ENCODE measurements at places on chromosomes 7 and 10.
A peak's percentile ranks its signal among the peaks of the same experiment; 100 is the strongest.

GRCh38 chr7:32761451-32762205 lies 129.9 kb downstream of the KBTBD2 start:
- DNase-seq, result no peak

DNA sequence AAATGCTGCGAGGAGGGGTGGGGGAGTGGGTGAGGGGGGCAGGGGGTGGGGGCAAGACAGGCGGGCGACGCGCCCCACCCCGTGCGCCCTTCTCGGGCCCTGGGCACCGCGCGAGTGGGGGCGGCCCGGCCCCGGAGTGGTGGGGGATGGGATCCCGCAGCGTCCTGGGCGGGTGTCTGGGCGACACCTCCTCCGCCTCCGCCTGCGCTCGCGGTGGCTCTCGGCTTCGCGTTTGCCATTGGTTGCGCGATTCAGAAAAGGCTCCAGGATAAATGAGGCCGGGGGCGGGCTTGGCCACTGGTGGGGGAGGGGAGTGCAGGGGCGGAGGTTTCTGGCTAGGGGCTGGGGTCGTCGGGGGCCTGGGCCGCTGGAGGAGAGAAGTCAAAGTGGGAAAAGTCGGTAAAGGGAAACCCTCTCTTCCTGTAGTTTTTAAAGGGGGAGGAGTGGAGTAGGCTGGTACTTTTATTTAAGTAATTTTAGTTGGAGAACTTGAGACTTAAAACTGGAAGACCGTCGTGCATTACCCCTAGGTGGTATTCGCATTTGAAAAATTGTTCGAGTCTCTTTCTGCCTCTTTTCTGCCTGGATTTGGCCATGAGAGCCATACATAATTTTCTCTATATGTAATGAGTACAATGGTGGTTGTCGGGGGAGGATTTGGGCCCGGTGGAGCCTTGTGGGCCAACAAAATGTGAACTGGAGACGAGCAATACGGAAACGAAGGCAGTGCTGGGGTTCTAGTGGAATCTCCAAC lies 992 bp upstream of the IGF2BP3 start:
- peak; percentile 84 for DNase-seq

GRCh38 chr7:31893365-31893764 lies 176.8 kb downstream of the PDE1C start:
- DNase-seq, result no peak

GRCh38 chr10:113865901-113866300 lies 11.4 kb downstream of the NHLRC2 start:
- no peak for DNase-seq

DNA sequence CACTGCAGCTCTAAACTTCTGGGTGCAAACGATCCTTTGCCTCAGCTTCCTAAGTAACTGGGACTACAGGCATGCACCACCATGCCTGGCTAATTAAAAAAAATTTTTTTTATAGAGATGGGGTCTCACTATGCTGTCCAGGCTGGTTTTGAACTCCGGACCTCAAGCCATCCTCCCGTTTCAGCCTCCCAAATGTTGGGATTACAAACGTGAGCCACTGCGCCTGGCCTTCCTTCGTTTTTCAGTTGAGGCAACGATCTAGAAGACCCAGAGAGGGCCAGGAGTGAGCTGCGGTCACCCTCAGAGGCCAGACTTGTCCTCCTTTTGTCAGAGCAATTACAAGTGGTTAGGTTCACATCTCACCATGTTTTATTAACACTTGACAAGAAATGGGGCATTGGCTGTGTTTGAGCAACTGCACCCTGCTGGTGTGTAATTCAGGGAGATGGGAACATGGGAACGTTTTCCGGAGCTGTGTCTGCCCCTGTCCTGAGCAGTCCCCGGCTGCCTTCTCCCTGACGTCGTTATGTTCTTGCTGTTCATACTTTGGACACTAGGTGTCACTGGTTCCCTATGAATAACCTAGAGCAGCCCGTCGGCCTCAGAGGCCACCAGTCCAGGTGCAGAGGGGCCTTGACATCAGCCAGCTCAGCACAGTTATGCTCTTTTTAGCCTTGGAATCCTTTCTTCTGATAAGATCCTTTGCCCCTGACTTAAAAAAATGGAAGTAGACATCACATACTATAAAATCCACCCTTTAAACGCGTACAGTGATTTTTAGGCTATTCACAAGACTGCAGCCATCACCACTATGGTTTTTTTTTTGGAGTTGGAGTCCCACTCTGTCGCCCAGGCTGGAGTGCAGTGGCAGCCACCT lies 375.0 kb downstream of the TYW1 start:
- peak; percentile 80 for DNase-seq

DNA sequence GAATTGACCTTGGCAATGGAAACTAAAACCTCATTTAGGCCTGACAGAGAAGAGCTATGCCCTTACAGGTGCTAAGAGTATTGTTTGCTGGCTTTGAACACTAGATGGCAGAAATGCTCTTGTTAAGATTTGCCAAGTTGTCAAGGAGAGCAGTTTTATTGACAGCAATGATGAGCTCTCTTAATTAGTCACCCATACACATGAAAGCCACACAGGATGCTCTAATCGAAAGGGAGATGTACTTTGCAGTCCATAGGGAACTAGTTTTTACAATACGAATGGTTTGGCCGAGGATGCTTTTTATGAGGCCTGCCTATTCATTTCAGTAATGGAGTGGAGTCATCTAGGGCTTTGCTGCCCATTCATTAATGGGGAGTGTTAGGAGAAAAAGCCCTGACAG lies 45.4 kb upstream of the MBL2 start:
- no peak for DNase-seq

GRCh38 chr10:95193944-95194343 lies at the start of gene ACSM6:
ACSM6 (plus strand) TSS chr10:95194238; CDS start chr10:95194486, 248 bp downstream.
- no peak for DNase-seq

GRCh38 chr10:63761243-63761642 lies 240.0 kb downstream of the REEP3 start:
- DNase-seq, result no peak

DNA sequence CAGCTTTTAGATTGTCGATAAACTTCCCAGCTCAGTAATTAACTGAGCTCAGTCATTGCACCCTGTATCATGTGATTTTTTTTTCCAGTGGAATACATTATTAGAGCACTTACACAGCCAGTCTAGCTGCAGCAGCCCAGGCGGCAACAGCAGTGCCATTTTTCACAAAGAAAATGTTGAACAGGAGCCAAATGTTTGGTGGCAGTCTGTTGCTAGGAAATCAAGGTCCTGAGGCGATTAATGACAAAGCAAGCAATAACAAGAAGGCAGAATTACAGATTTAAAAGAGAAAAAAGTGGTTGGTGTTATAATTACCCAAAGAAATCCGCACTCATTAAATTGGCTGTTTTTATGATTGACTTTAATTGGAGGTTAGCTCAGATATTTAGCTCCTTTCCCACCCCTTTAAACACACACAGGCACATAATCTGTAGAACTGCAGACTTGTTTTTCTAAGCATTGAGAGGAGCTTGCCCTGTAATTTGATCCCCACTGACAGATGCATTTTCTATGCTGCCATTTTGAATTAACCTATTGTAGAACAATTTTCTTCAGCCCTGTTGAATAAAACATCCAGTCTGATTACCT lies 267.4 kb downstream of the ADK start:
- no peak for DNase-seq

DNA sequence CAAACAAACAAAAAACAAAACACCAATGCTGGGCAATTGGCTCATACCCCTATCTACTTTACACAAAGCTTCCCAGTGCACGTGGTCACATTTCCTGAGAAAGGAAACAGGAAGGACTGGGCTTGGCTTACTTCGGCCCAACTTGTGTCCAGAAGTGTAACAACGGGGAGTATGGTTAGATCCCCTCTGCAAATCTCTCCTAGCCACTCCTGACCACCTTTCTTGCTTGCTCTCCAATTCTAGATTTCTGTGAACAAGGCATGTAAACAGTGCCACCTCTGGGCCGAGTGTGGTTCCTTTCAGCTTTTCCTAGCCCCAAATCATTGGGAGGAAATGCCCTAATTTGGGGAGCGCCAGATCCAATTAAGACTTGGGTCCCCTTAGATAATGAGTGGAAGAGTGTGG lies 21.0 kb upstream of the FRAT2 start:
- no peak for DNase-seq

GRCh38 chr10:44195112-44196007 lies 189.5 kb downstream of the CXCL12 start:
- DNase-seq, result no peak

DNA sequence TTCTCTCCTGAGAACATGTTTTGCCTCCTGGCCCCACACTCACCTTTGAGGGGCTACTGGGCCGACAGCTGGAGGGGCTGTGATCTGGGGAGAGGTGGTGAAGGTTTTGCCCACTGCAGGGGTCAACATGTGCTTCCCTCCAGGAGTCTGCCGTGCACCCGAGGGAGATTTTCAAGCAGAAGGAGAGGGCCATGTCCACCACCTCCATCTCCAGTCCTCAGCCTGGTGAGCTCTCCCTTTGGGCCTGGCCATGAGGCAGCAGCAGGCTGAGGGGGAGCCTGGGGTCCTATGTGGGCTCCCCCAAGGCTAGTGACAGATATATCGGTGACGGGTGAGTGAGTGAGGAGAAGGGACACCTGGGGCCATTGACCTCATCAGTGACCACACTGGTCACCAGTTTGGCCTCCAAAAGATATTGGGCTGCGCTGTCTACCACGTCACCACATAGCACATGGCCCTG lies 6.6 kb downstream of the PGAM2 start:
- DNase-seq, result no peak

- no peak for DNase-seq
Observed at GRCh38 chr7:22197376-22197775, 159.6 kb downstream of the RAPGEF5 start.

DNA sequence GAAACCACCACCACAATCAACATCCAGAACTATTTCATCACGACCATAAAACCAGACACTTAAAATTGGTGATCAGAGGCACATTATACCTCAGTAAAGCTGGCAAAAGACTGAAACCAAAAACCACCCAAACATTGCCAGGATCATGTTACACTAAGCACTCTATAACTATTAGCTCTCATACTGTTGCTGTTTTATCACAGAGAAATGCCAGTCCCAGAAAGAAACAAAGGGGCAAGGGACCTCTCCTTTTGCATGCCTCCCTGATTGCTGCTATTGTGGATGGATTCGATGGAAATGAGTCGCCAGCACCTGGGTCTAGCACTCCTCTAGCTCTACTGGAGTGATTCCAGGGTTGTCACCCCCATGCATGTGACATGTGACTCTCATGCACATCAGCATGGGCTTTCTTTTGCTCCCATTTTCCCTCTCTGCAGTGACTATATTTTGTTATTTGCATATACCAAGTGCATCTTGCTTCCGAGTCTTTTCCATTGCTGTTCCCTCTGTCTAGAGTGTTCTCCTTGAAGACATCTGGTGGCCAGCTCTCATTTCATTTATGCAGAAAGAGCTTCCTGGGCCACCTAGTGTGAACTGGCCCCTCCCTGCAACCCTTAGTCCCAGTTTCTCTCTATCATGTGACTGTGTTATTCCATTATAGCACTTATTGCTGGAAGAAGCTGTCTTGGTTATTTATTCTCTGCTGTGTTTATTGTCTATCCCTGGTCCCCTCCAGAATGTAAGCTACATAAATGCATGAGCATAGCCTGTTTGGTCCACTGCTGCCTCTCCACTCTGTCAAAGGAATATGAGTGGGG lies 300.6 kb downstream of the PLXNA4 start:
- no peak for DNase-seq

DNA sequence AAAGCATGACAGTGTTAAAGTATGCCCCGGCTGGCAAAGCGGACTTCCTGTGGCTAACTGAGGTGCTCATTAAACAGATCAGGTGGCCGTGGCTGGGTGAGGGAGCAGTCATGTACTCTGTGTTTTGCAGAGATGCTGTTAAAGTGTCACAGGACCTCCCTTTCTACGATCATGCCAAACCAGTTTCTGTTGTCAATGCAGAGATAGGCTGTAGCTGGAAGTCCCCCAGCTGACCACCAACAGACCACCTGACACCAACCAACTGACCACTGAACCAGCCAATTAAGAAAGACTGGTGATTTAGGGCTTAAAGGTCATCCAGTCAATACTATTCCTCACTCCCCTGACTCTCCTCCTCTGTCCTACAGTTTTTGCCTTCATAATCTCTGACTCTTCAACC lies 431.1 kb upstream of the LRGUK start:
- DNase-seq, result no peak

DNA sequence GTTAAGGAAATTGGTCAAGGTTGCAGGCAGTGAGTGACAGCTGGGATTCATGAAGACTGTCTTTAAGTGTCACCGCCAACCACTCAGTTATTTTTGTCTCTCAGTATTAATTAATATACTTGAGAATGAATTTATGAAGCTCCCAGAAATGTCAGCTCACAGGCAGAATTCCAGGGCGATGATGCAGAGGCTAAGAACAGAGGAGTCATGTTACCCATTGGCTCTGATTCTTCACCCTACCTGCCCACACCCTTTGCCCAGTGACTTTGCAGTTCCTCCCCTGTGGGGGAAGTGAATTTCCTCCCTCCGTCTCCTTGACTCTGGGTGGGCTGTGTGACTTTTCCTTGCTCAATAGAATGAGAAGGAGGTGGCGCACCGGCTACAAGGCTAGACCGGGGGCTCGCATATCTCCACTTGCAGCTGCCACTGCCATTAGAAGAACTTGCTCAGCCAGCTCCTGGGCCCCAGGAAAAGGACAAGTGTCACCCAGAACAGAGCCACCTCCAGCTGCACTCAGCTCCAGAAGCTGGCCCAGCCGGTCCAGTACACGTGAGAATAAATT lies 157.1 kb upstream of the PRKCQ start:
- no peak for DNase-seq

- no peak for DNase-seq
Observed at GRCh38 chr10:81096558-81096957, 558.9 kb downstream of the SH2D4B start.

GRCh38 chr10:49243610-49244283 lies 55.2 kb upstream of the C10orf71 start:
- DNase-seq, result no peak

GRCh38 chr10:27440478-27440877 lies 63.6 kb upstream of the RAB18 start:
- no peak for DNase-seq

DNA sequence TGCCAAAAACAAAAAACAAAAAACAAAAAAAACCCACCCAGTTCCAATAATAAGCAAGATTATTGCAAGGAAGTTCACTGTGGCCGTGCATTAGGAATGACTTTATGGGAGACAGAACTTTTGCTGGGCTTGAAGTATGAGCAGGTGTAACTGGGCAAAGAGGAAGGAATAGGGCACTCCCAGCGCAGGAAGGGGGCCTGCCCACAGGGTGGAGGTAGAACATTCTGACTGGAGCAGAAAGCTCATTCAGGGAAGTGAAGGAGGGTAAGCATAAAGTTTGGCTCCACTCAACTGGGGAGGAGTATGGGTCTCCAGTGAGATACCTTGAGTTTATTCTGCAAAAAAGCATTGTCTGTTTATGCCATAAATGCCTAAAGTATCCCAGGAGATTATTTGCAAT lies 42.1 kb upstream of the WIPF3 start:
- DNase-seq, result no peak

DNA sequence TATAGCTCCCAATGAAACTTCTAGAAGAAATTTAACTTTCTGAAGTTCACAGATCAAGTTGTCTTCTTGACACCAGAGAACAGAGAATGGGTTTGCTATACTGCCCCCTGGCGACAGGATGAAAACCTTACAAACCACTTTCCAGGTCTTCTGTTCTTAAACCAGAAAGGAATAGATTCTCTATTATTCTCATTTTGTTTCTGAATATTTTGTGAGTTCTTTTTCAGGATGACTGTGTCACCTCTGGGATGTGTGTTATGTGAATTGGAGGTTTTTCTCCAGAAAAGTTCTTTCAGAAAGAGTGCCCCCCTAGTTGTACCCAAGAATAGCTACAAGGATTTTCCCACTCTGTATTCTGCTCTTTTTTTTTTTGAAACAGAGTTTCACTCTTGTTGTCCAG lies 6.3 kb downstream of the IFT22 start:
- DNase-seq, result peak; percentile 49
